ENCODE measurements at places on chromosomes 5 and 9.
A peak's percentile ranks its signal among the peaks of the same experiment; 100 is the strongest.

DNA sequence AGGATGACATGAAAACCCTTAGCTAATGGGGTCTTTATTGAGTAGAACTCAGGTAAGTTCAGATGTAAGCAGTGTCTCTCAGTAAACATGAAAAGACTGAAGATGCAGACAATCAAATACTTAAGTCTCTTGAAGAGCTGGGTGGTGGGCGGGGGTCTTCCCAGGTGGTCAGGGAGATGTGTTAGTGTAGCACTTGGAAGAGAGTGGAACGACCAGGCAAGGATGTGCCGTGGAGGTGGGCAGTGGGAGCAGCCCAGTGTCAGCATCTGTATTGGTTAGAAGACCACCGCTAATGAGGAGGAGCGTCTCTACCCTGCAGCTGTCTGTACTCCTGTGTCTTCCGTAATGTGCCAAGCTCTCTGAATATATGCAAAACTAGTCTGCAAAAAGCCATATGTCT is 4.4 kb downstream of the S1PR3 start:
- DNase-seq = no peak

DNA sequence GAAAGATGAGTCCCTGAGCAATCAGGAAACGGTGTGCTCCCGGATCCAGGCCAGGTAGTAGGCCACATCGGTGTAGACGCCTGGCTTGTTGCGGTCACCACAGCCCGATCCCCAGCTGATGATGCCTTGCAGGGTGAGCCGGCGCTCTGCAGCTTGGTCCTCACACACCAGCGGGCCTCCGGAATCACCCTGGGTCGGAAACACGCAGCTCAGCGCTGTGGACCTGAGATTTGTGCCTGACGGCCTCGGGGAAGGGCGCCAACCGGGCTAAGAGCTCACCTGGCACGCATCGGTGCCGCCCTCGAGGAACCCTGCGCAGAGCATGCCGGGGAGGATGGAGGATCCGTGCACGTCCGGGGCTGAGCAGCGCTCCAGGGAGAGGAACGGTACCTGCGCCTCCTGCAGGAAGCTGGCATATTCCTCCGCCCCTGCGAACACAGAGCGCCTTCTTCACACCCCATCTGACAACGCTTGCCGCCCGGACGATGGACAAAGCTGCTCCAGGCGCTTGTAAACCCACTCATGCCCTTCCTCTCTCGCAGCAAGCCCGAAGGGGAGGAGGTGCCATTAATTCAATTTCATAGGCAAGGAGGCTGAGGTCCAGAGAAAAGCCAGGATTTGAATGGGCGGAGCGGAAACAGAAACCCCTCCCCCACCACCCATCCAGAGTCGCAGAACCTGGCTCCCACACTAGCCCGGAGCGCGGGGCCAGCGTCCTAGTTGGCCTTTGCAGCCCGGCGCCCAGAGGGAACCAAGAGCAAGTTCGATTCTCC is 2.0 kb upstream of the PFN3 start:
- peak; percentile 72 for DNase-seq

GRCh38 chr9:131937451-131937850 is 142.2 kb downstream of the MED27 start:
- no peak for DNase-seq

- no peak for DNase-seq
Measured at GRCh38 chr5:138699482-138699881, 53.7 kb upstream of the CTNNA1 start.

GRCh38 chr9:10700915-10701314 is 88.1 kb upstream of the PTPRD start:
- DNase-seq = no peak

GRCh38 chr5:143398053-143398355 is 5.5 kb downstream of the NR3C1 start:
- DNase-seq = no peak

DNA sequence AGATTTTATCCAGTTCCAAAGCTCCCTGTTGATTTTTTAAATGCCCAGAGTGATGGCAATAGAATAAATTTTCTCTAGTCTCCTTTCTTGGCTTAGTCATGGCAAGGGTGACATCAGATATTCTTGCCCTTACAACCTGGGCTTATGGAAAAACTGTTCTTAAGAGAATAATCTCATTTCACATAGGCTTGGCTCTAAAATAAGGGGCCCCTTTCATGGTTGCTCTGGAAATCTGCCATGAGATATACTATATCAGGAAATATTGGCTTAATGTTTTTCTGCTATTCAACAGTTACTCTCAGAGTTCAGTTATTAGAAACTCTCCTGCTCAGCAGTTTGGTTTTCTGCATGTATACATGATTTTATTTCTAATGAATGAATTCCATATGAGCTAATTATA is 7.8 kb downstream of the HMHB1 start:
- DNase-seq = no peak

DNA sequence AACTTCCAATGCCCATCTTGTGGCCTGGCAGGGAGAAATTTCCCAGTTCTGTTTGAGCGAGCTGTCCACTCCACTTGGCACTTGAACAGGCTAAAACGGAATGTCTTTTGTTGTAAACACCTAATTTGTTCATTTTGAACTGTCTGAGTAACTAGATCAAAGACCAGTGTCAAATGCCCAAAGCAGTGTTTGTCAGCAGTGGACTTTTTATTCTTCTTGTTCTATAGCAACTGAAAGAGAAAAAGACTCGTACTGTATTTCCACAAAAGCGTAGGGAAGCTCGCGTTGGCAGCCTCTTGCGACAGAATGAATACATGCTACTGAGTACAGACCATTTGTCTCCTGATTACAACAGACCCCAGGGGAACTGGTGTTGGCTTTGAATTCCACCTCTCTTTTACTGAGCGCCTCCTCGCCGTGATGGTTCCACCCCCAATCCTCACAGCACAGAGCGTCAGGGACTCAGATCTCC is 601.8 kb upstream of the ZNF608 start:
- no peak for DNase-seq

DNA sequence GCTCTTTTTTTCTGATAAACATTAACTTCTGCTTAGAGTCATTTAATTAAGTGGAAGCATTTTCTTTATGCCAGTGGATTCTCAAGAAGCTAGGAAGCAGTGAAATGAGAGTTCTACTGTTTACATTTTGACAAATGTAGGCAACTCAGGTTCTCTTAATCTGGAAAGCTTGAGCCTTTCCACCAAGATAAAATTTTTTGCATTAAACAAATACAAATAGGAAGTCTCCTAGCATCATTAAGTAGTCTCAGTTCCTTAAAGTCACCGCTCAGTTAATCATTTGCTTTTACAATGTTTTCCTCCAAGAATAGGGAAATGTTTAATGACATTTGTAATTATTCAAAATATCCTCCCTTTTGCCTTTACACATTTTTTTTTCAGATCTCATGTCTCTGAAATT is 290.4 kb upstream of the PDE4D start:
- DNase-seq = no peak

GRCh38 chr9:124527781-124528180 is 20.6 kb upstream of the NR5A1 start:
- no peak for DNase-seq

DNA sequence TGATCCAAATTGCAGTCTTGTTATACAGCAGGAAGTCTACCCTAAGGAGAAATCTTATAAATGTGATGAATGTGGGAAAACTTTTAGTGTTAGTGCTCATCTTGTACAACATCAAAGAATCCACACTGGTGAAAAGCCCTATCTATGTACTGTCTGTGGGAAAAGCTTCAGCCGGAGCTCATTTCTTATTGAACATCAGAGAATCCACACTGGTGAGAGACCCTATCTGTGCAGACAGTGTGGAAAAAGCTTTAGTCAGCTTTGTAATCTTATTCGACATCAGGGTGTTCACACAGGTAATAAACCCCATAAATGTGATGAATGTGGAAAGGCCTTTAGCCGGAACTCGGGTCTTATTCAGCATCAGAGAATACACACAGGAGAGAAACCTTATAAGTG is 10.4 kb downstream of the ZNF189 start:
- no peak for DNase-seq

- DNase-seq = no peak
Measured at GRCh38 chr5:157290156-157290980, 24.4 kb downstream of the CYFIP2 start.

- DNase-seq = no peak
Measured at GRCh38 chr5:150503977-150504620, 3.8 kb upstream of the NDST1 start.

GRCh38 chr5:72005671-72006070 is 101.6 kb upstream of the MAP1B start:
- DNase-seq = no peak

GRCh38 chr5:145697251-145697990 is 137.7 kb downstream of the PRELID2 start:
- no peak for DNase-seq

- no peak for DNase-seq
Measured at GRCh38 chr9:38000332-38000731, 68.7 kb downstream of the SHB start.

DNA sequence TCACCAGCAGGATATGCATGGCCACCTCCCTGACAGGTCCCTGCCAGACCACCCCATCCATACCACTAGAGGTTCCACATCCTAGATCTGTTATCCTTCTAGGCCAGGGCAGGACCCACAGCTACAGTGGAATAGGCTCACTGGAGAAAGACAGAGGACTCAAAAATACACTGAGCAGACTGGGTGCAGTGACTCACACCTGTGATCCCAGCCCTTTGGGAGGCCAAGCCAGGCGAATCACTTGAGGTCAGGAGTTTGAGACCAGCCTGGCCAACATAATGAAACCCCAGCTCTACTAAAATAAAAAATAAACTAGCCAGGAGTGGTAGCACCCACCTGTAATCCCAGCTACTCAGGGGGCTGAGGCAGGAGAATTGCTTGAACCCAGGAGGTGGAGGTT is 56.5 kb upstream of the TESK1 start:
- no peak for DNase-seq

- DNase-seq = no peak
Measured at GRCh38 chr5:78758169-78758839, 109.7 kb upstream of the LHFPL2 start.

DNA sequence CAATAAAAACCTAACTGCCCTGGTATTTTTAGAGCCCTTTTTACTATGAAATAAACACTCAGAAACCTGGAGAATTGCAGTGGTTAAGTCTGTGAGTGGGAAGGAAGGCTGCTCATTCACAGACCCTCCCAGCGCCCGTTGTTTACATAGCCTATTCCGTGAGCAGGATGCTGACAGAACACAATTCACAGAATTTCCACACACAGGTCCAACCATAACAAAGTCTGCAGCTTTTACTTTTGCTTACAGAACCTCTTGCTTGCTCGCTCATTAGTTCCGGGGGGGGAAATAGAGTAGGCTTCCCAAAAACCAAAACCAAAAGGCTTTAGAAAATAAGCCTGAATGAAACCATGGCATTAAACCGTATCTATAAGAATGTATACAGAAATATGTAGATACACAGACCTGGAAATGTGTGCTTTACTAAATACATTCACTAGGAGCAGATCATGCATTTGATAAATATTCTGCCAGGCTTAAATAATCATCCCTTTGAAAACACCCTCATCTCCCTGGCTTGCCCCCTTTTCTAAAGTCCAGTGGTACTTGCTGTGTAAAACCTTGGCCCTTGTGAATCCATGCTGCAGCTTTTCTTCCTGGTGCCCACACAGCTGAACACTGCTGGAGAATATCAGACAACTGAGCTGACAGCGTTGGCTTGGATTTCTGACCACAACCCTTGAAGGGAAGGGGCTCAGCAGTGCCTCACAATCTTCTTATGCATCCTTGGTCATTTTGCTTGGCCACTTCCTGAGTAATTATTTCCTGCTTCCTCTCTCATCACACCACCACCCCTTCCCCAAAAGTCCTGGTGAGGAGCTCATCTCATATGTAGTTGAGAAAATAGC is 128.0 kb downstream of the FANCC start:
- no peak for DNase-seq

Data from stimulated activated CD4-positive, alpha-beta T cell treated with anti-CD3 and anti-CD28 coated beads, Interleukin-15, amount 100 ng/mL, for 48 hours (primary cell).